M059J (cell line): ENCODE measurements at places on chromosomes 2 and 18.

DNA sequence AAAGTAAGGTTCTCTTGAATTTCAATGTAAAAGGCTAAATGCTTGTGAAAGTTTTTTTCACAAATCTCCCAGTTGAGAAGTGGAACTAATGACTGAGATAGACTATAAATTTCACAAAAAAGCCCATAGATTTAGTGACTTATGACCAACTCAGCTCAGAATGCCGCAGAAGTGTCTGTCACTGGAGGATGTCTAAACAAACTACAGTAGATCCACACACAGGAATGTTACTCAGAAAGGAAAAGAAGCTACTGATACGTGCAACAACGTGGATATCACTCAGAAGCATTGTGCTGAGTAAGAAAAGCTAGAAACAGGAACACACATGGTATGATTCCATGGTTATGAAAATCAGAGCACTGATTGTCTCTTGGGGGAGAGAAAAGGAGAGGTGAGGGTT is 151.9 kb downstream of the DOCK10 start:
- no peak for DNase-seq

DNA sequence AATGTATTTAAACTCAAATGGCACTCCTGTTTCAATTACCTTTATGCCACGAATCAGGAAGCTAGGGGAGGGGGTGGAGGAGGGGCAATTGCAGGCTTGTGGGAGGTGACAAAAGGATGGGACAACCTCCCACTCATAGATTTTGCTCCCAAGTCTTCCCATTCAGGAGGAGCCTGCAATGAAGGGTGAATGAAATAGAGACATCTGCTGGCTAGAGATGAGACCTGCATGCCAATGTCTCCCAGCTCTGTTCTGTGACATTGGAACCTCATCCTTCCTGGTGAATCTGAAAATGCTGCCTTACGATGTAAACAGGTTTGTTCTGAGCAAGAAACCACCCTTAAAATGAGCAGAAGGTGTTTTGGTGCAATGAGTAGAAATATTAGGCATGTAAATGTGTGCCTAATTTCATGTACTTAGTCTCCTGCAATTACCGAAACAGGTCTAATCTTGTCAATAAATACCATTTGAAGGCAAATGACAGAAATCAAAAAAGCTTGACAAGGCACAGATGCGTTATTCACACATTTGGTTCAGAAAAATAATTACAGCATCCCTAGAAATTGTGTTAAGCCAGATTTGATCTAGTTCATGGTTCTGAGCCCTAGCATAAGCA is 2.7 kb upstream of the PID1 start:
- peak; percentile 84 for DNase-seq

DNA sequence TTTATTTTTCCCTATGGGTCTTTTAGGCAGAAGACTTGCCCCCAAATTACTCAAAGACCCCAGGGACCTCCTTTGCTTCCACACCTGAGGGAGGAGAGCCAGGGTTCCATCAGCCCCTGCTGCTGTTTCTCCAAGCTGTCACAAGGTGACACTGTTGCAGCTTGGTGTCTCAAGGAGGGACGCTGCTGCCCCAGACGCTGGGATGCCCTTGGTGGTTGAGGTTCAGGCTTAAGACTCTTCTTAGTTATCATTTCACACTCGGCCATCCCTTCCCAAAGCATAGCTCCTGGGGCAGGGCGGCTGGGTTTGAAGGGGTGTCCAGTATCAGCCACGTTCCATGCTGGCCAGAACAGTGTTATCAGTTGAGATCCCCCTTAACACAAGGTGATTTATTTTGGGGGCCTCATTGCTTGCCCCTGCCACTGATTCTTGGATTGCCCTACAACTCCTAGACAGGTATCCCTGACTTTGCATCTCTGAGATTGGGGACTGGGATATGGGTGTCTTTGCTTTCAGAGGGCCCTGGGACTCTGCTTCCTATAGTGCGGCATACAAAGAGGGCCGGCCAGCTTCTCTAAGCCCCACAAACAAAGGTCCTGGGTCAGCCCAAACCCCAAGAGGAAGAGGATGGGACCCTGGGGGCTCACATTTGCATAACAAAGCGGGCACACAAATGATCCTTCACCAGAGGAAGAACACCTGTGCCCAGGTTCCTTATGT is 22.7 kb downstream of the GPR55 start:
- peak; percentile 67 for DNase-seq

DNA sequence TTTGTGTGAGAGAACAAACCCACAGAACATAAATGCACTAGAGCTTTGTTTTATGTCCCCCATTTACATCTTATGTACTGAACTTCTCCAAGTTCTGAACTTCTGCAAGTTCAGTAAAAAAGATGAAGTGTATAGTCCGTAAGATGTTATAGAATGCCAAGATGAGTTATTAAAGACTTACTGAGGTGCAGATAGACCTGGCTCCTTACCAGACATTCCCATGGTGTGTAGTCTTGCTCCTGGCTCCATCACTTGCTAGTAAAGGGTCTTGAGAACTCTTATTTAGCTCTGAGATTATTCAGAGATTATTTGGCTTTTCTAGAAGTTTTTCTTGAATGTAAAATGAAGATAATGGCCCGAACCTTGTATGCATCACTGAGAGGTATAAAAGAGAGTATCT is 16.8 kb downstream of the GULP1 start:
- no peak for DNase-seq

- no peak for DNase-seq
Measured at GRCh38 chr2:152790883-152791282, 72.5 kb downstream of the ARL6IP6 start.

GRCh38 chr2:232809349-232810124 is 33.2 kb upstream of the KCNJ13 start:
- DNase-seq: peak; percentile 4

GRCh38 chr2:15369129-15369528 is 192.0 kb downstream of the NBAS start:
- DNase-seq: no peak

- DNase-seq: no peak
Measured at GRCh38 chr2:200122683-200123082, 167.3 kb downstream of the MAIP1 start.

DNA sequence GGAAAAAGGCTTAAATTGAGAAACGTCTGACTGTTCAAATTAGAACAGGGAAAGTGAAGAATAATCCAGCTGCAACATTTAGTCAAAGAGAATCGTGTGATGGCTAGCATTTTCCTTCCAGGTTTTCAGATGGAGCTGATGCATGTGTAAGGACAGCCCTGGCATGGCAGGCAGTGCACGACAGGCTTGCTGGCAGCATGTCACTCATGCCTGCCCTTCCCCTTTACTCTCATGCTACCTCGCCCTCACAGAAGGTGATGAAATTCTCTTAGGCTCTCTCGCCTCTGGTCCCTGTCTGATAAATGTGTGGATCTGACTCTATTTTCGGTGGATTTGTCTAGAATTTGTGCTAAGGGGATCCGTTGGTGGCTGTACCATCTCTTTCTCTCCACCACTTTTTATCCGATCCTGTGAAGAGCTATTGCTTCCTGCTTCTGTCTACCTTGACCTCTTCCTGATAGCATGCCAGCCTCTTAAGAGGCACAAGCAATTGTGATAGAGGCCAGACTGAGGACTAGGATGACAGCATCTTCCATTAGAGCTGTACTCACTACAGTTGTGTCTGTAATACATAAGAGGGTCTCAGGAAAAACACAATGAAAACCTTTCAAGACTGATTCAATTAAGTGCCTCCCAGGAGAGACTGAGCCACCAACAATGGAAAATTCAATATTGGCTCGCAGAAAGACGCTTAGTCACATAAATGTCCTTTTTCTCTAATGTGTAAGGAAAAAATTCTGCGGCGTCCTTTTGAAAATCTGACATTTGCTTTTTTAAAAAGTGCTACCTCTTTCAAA is 65.6 kb upstream of the NOSTRIN start:
- DNase-seq: no peak

DNA sequence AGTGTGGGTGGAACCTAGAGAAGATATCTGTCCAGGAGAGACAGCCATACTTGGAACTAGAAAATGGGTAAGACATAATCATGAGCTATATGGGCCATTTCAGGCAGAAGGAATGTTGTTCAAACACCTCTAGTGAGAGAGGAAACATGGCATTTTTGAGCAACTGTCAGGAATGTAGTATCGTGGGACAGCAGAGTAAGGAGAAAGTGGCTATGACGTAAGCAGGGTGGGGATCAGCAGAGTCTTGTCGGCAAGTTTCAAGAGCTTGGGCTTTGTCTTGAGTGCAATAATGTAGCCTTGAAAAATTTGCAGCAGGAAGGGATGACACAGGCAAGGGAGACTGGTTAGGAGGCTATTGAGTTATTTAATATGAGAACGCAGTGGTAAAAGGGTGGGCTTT is 20.4 kb downstream of the SERPINB7 start:
- DNase-seq: no peak

DNA sequence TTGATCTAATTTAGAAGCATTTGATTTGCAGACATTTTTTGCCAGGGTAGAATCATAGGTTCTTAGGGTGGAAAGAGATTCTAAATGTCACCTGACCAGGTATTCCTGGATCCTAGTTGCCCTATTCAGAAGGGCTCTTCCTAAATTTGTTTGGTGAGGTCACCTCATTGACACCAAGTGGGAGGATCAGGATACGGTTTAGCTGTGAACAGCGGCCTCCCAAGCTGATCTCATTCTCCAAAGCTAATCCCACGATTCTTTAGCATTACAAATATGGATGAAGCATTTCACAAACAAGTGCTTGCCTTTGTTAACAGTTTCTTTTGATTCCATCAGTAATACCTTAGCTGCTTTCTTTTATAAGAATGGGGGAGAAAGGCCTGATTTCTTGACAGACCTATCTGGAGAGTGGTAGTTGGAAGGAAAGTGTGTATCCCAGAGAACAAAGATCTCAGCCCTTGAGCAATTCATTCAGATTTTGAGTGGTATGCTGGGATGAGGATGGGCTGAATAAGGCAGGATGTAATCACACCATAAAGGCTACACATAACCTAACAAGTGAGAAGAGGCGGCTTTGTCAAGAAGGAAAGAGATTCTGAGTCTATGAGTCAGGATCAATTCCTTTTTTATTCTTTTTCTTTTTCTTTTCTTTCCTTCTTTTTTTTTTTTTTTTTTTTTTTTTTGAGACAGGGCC is 16.6 kb downstream of the KCTD1 start:
- no peak for DNase-seq

GRCh38 chr18:1037776-1038175 is 133.1 kb downstream of the ADCYAP1 start:
- no peak for DNase-seq

DNA sequence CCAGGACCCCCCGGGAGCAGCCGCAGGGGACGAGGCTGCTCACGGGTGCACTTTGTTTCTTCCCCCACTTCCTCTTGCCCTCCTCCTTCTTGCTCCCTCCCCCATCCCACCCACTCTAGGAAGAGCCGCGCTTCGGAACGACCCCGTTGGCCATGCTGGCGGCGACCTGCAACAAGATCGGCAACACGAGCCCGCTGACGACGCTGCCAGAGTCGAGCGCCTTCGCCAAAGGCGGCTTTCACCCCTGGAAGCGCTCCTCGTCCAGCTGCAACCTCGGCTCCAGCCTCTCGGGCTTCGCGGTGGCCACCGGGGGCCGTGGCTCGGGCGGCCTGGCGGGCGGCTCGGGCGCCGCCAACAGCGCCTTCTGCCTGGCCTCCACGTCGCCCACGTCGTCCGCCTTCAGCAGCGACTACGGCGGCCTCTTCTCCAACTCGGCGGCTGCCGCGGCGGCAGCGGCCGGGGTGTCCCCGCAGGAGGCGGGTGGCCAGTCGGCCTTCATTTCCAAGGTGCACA is 1.3 kb downstream of the SP9 start:
- peak; percentile 65 for DNase-seq

GRCh38 chr2:63052411-63053080 is 1.9 kb downstream of the OTX1 start:
- DNase-seq: no peak
